ENCODE measurements at places on chromosomes 7 and 10.
A peak's percentile ranks its signal among the peaks of the same experiment; 100 is the strongest.

- DNase-seq: no peak
Measured at GRCh38 chr7:66055321-66055956, 20.2 kb upstream of the ASL start.

DNA sequence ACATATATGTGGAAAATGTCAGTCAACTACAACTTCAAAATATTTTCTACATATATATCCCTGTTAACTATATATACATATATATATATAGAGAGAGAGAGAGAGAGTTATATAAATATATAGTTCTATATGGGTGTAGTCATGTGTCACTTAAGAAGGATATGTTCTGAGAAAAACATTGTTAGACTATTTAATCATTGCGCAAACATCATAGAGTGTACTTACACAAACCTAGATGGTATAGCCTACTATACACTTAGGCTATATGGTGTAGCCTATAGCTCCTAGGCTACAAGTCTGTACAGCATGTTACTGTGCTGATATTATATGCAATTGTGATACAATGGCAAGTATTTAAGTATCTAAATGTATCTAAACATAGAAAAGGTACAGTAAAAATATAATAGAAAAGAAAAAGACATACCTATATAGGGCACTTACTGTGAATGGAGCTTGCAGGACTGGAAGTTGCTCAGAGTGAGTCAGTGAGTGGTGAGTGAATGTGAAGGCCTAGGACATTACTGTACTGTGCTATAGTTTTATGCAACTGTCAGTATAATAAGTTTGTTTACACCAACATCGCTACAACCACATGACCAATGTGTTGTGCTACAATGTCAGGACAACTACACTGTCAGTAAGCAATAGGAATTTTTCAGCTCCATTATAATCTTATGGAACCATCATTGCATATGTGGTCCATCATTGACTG is 18.0 kb upstream of the FGL2 start:
- no peak for DNase-seq

GRCh38 chr10:129078346-129078745 is 388.7 kb upstream of the MGMT start:
- no peak for DNase-seq

- DNase-seq: no peak
Measured at GRCh38 chr7:41786944-41787343, 84.1 kb upstream of the INHBA start.

- no peak for DNase-seq
Measured at GRCh38 chr7:127404286-127405072, 12.0 kb upstream of the ZNF800 start.

GRCh38 chr7:107233174-107233573 is 64.4 kb downstream of the HBP1 start:
- no peak for DNase-seq

DNA sequence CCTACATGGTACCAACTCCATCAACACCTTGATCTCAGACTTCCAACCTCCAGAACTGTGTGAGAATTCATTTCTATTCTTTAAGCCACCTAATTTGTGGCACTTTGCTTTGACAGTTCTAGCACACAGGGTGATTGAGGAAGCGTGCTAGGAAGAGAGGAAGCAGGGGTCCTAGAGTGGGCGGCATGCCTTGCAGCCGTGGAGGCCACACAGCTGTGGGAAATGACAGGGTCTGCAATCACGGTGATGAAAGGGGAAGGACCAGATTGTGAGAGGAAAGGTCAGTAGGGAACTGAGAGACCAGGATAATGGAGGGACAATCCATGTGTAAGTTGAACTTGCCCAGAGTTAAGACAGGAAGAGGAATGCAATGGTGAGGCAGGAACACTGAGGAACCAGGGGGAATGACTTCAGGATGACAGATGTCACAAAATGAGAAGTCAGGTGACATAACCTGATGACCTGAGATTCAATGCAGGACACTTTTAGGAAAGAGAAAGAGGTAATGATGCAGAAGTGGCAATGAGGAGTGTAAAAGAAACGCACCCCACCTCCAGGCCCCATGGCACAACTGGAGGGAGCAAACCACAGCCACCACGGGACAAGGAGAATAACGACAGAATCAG is 87.3 kb upstream of the PIK3CG start:
- DNase-seq: no peak

- no peak for DNase-seq
Measured at GRCh38 chr10:7945034-7945433, 109.5 kb upstream of the GATA3 start.

GRCh38 chr10:11713186-11713743 is 28.9 kb upstream of the ECHDC3 start:
- DNase-seq: no peak

DNA sequence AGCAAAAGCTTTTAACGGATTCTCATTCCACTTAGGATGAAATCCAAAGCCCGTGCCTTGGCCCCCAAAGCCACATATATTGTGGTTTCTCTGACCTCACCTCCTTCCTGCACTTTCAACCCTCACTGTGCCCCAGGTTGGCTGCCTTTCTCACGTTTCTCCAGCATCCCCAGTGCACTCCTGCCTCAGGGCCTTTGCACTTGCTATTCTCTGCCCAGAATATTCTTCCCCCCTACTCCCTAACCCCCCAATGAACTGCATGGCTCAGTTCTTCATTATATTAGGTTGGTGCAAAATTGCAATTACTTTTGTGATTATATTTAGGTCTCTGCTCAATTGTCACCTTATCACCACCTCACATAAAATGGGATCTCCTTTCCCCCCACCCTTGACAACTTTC is 34.2 kb downstream of the MYOF start:
- DNase-seq: no peak

GRCh38 chr10:52314822-52315552 is 906 bp downstream of the DKK1 start:
- no peak for DNase-seq

DNA sequence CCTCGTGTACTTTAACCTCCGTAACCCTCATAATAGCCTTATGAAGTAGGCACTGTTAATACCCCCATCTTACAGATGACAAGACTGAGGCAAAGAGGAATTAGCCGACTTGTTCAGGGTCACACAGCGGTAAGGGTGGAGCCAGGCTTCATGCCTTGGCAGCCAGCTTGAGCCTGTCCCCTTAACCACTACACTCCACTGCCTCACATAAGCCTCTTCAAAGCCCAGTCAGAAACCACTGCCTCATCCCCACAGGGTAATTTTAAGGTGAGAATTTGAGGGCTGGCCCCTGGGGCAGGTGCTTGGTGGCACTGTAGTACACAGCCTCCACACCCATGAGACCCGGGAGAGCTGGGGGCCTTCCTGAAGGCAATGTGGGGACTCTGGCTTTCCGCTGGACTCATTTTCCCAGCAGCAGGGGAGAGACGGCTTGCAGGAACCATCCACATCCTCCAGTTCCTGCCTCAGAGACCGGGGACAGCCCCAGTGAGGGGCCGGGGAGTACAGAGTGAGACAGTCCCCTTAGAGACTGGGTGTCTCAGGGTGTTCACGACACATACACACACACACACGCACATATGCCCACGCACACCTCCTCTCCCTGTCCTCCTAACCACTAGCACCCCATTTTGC is 7.6 kb upstream of the C10orf105 start:
- DNase-seq: no peak

DNA sequence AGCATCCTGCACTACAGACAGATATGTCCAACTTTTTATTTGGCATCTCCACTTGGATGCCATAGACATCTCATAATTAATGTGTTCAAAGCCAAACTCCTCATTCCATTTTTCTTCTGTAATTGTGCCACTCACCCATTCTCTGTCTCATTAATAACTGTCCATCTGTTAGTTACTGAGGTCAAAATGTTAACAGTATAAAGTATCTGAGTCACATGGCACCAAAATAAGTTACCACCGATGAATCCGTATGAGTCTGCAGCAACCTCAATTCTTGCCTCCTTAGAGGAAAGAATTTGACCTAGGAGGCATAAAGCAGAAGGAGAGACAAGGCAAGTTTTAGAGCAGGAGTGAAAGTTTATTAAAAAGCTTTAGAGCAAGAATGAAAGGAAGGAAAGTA is 16.5 kb upstream of the NT5C3A start:
- DNase-seq: no peak

GRCh38 chr10:51743146-51743545 is 43.8 kb upstream of the CSTF2T start:
- no peak for DNase-seq

- no peak for DNase-seq
Measured at GRCh38 chr7:117143580-117143979, 179.3 kb downstream of the WNT2 start.

DNA sequence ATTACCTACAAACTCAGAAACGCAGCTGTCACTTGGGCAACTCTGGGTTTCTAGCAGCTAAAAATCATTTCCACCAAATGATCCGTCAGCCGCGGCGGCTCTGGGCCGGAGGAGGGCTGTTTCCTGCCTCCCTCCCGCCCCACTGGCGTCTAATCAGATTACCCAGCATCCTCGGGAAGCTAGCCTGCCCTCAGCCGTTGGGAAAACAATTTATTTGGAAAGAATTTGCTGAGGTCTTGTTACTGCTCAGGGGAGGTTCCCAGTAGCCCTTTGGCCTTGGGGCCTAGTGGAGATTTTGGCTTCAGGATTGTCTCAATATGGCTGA is 65.0 kb upstream of the ADGRA1 start:
- no peak for DNase-seq

GRCh38 chr7:43876241-43876640 is 6.9 kb upstream of the MRPS24 start:
- no peak for DNase-seq

- DNase-seq: no peak
Measured at GRCh38 chr10:71795248-71795647, 21.9 kb upstream of the VSIR start.

DNA sequence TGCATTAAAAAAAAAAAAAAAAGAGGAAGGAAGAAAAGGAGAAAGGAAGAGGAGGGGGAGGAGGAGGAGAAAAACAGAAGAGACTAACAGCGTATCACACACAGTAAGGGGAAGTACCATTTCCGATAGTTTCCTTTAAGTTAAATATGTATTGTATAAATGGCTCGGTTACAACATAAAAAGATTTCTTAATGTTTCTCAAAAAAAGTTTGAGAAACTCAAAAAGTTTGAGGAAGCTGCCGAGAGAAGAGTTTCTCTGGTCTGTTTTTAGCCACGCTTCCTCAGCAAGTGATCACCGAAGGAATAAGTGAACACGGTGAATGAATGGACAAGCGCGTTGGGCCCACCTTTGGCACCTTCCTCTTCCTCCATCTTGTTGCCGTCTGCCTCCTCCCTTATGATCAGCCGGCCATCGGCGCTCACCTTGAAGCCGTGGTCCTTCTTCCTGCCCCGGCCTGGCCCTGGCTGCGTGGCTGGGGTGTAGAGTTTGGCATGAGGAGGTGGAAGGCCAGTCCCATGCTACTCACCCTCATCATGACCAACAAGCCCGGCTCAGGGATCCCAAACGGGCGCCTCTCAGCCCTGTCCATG is 31.3 kb upstream of the FRAT2 start:
- no peak for DNase-seq

GRCh38 chr10:50497758-50498157 is 126.0 kb downstream of the SGMS1 start:
- peak; percentile 53 for DNase-seq

GRCh38 chr7:36387435-36388231 is 2.0 kb upstream of the ANLN start:
- DNase-seq: no peak

GRCh38 chr10:114874827-114875411 is 53.3 kb downstream of the FHIP2A start:
- no peak for DNase-seq

DNA sequence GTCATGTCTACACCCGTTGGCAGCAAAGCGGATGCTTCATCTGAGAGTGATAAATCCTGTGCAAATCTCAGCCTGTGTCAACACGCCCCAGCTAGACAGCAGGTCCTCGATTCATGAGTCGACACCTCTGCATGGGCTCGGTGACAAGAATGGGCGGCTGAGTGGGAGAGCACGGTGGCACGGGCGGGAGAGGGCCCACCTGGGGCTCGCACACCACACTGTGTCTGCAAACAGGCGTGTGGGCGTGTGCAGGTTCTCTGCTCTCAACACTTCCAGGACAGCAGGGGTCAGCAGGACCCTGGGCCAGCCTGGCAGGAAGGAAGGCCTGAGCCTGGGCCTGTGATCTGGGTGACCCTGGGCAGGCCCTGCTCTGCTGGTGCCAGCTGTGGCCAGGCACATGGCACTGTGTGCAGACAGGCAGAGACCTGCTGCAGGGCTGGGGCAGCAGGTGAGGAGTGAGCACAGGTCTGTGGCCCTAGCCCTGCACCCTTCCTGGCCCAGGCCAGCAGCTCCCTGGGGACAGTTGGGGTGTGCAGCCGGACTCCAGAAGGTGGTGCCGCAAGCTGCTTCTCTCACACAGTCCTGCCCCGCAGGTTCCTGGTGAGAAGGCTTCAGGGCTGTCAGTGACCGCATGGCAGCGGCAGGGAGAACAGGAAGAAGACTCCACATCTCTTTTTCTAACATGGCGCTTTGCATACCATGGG is 216.4 kb downstream of the ELFN1 start:
- no peak for DNase-seq

DNA sequence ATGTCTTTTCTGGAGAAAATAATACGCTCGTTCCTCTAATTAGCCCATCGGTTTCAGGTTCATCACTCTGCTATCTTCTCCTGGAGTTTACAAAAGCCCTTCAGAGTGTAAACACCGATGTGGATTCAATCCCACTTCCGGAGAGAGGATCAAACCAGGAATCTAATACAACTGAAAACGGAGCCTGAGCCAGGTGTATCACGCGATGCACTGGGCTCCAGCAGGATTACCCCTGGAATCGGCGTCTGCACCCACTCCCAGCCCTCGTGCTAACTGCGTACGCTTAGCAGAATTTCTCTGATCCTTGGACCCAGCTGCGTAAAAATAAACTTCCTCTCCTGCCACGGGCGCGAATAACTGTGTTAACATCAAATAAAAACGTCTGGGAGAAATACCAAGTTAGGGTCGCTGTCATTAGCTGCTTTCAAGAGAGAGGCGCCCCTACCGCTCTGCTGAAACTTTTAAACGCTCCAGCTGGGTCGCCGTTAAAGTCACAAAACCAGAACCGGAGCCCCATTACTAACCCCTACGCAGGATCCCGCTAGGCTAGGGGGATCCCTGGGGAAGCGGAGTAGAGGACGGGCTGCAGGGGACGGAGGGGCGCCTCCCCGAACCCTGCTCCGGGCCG is 502 bp downstream of the ZNF3 start:
- DNase-seq: no peak
